ENCODE measurements at places on chromosomes 12 and 14.

GRCh38 chr14:97757491-97757890, 960.3 kb downstream of the VRK1 start:
- H3K27me3 ChIP-seq, result no peaks in the 10 kb centered on the region
- peak; percentile 23 for DNase-seq
- no peak overlapping the region for H3K27ac ChIP-seq
- H3K4me3 ChIP-seq, result no peak overlapping the region

GRCh38 chr12:132218527-132218875, 74.2 kb downstream of the NOC4L start:
- no peak for DNase-seq
- no peak overlapping the region for H3K27ac ChIP-seq
- no peaks in the 10 kb centered on the region for H3K27me3 ChIP-seq
- no peak overlapping the region for H3K4me3 ChIP-seq
- no peaks in the 10 kb centered on the region for H3K36me3 ChIP-seq
- H3K4me1 ChIP-seq, result no peaks in the 10 kb centered on the region

GRCh38 chr14:32608857-32609256, 279.8 kb downstream of the AKAP6 start:
- peak; percentile 66 for DNase-seq
- no peak overlapping the region for H3K27ac ChIP-seq
- H3K4me3 ChIP-seq, result no peak overlapping the region
- no peaks in the 10 kb centered on the region for H3K27me3 ChIP-seq
- H3K4me1 ChIP-seq, result no peaks in the 10 kb centered on the region

- H3K4me1 ChIP-seq, result no peaks in the 10 kb centered on the region
- no peaks in the 10 kb centered on the region for H3K36me3 ChIP-seq
These were observed 5.3 kb upstream of the HIF1A start for GRCh38 chr14:61690039-61690438.

- H3K27ac ChIP-seq, result no peak overlapping the region
- no peaks in the 10 kb centered on the region for H3K4me1 ChIP-seq
- H3K27me3 ChIP-seq, result no peaks in the 10 kb centered on the region
- no peak overlapping the region for H3K4me3 ChIP-seq
- peak; percentile 49 for DNase-seq
These were observed 14.0 kb downstream of the CCER1 start for GRCh38 chr12:90940872-90941499.
